ENCODE measurements at places on chromosomes 12 and 14.
A peak's percentile ranks its signal among the peaks of the same experiment; 100 is the strongest.

DNA sequence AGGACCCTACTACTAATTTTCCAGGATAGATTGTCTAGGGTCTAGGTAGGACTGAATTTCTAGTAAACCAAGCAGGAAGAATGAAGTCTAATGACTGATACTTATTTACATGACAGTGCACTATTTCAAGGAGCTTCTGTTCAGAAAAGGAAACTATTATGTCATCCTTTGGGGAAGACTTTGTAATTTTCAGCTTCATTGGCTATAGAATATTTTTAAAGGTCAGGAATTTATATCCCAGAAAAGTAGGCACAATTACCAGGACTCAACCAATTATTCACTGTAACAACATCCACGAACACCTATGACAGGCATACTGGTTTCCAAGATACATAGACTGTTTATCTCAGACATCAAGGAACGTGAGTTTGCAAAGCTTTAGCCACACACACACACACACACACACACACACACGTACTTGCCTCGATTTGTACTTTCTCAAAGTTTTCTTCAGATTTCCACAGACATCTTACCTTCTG, 23.2 kb downstream of the OR6S1 start:
- no peak for DNase-seq

DNA sequence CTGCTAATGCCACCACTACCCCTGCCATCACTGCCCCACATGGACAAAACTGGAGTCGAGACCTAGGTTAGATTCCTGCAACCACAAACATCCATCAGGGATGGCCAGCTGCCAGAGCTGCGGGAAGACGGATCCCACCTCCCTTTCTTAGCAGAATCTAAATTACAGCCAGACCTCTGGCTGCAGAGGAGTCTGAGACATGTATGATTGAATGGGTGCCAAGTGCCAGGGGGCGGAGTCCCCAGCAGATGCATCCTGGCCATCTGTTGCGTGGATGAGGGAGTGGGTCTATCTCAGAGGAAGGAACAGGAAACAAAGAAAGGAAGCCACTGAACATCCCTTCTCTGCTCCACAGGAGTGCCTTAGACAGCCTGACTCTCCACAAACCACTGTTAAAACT, 7.1 kb upstream of the OAS2 start:
- peak; percentile 78 for DNase-seq

GRCh38 chr14:101966742-101967141, 2.4 kb downstream of the DYNC1H1 start:
- no peak for DNase-seq

GRCh38 chr14:35406090-35406489, 1.5 kb upstream of the NFKBIA start:
- DNase-seq: no peak

GRCh38 chr12:75170640-75171185, 38.9 kb downstream of the KCNC2 start:
- DNase-seq: no peak

DNA sequence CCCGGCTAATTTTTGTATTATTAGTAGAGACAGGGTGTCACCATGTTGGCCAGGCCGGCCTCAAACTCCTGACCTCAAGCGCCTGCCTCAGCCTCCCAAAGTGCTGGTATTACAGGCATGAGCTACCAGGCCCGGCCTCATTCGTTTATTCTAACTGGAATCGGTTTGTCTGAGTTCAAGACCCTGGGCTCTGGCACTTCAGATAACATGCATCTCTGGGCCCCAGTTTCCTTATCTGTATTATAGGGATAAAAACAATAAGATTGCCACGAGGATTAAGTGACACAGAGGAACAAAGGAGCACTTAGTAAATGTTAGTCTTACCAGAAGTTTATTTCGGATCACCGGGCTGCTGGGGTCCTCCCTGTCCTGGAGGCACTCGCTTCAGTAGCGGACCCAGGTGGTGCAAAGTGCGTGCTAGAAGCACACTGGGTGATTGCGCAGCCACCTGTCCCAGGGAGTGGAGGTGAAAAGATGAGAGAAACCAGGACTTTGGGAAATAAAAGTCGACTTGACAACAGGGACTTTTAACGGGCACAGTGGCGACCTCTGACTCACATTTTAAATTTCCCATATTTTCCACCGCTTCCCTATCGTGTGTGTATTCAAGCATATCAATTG, 37.5 kb downstream of the ACACB start:
- DNase-seq: peak; percentile 32

- no peak for DNase-seq
Measured at GRCh38 chr12:33357181-33357580, 82.4 kb downstream of the SYT10 start.

DNA sequence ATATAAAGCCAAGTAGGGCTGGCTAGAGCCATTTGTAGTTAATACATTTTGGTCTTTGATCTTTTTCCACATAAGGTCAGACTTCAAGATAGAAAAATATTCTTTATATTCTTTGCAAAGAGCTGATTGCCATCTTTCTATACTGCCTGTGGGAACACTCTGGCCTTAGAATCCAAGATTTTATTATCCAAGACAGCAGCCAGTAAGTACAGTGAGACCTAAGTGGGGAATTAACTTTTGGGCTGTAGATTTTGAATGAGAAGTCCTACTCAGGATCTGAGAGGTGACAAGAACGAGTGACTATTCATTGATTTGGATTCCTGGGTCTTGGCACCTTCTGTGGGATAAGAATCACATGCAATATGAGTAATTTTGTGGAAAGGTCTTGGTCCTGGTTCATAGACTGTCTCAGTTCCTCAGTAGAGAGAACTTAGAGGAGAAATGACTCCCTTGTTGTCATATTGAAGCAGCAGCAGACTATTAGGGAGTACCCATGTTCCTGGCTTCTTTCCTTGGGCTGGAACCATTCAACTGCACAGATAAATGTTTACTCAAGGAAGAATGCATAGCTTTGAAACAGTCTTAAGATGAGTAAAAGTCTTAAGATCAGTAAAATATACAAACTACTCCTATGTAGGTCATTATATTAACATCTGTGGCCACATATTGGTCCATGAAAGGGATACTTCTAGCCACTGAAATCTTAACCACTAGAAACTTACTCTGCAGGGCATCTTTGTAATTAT, 353.8 kb downstream of the RAD51B start:
- no peak for DNase-seq

DNA sequence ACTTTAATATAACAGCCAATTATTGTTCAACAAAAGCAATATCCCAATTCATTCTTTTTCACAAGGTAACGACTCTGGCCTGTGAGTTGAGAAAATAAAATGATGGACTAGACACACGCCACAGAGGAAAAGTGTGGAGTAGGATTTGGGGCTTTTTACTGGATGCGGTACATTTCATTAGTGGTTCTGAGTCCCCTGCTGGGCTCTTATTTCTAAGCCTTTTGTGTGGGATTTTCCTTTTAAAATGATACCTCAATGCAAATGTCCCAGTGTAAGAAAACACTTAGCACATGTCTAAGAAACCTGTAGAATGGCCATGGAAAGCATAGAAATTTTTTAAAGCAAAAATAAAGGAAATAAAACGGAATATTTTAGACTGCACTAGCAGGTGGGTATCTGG, 73.4 kb downstream of the C12orf42 start:
- no peak for DNase-seq

GRCh38 chr14:66330916-66331315, 155.3 kb upstream of the CCDC196 start:
- DNase-seq: no peak

DNA sequence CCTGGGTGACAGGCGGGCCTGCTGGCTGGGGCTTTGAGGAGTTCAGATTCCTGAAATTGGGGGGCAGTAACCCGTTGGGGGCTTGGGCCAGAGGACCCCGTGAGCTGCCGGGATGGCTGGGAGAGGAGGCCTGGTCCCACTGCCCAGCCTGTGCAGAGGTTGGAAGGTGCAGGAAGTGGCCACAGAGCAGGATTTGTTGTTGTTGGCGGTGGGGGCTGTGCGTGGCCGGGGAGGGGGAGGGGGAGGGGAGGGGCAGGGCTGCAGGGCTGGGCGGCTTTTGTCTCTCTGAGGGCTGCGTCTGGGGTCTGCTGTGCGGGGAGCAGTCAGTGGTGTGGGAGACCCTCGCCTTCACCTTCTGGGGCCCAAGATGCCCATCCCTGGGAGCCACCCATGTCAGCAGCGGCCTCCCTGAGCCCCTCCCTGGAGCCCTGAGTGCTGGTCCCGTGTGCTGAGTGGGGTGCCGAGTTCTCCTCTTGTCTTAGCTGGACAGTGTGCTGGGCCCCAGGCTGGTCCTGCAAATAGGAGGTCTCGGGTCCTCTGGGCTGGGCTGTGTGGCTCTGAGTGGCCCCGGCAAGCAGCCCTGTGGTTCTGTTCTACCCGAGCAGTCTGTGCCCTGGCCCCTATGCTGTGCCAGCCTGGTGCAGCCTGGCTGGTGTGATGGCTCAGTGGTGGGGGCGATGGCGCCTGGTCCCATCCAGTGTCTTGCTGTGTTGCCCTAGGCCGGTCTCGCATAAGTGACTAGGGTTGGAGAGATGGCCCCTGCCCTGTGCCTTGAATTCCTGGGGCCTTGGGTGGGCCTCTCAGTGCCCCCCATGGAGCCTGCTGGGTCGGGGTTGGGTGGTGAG, 10.3 kb downstream of the KIF26A start:
- no peak for DNase-seq
